ENCODE measurements at places on chromosomes 6 and 20.

GRCh38 chr6:13807696-13808095 lies 6.7 kb downstream of the MCUR1 start:
- DNase-seq: no peak

- peak; percentile 11 for DNase-seq
These were observed 37.3 kb downstream of the PYGB start for GRCh38 chr20:25285091-25285647.

DNA sequence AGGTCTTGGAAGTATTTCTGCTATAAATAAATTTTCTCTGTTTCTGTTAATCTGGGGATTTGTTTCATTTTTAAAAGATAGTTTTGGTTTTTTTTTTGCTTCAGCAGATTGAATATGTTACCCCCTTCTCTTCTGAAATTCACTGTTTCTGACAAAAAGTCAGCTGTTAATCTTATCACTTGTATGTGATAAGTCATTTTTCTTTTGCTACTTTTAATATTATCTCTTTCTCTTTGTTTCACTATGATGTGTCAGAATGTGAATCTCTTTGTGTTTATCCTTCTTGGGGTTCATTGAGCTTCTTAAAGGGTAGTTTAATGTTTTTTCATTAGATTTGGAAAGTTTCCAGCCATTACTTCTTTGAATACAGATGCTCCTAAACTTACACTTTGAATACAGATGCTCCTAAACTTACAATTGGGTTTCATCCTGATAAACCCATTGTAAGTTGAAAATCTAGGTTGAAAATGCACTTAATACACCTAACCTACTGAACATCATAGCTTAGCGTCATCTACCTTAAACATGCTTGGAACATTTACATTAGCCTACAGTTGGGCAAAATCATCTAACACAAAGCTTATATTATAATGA lies 154.2 kb upstream of the COL21A1 start:
- DNase-seq: no peak

GRCh38 chr20:57779401-57780003 lies 69.7 kb upstream of the PMEPA1 start:
- no peak for DNase-seq

DNA sequence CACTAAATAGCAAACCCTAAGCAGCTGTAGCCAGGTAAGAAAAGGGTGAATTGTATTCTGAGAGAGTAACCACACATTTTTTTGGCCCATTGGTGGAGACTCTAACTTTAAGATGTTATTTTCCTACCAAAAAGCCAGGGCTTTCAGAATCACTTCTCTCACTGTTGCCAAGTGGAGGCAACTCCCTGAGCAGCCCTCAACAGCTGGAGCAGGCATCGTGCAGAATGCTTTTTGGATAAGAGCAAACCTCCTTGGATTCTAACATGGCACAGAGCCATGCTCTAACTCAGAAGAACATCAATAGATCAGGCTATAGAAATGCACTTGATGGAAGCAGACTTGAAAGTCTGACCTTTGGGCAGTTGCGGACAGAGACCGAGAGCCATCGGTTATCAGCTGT lies 722.2 kb upstream of the CHD6 start:
- peak; percentile 34 for DNase-seq

- DNase-seq: no peak
These were observed 21.5 kb downstream of the EPM2A start for GRCh38 chr6:145713773-145714172.

GRCh38 chr20:62927128-62927705 lies 912 bp upstream of the DIDO1 start:
- peak; percentile 19 for DNase-seq

DNA sequence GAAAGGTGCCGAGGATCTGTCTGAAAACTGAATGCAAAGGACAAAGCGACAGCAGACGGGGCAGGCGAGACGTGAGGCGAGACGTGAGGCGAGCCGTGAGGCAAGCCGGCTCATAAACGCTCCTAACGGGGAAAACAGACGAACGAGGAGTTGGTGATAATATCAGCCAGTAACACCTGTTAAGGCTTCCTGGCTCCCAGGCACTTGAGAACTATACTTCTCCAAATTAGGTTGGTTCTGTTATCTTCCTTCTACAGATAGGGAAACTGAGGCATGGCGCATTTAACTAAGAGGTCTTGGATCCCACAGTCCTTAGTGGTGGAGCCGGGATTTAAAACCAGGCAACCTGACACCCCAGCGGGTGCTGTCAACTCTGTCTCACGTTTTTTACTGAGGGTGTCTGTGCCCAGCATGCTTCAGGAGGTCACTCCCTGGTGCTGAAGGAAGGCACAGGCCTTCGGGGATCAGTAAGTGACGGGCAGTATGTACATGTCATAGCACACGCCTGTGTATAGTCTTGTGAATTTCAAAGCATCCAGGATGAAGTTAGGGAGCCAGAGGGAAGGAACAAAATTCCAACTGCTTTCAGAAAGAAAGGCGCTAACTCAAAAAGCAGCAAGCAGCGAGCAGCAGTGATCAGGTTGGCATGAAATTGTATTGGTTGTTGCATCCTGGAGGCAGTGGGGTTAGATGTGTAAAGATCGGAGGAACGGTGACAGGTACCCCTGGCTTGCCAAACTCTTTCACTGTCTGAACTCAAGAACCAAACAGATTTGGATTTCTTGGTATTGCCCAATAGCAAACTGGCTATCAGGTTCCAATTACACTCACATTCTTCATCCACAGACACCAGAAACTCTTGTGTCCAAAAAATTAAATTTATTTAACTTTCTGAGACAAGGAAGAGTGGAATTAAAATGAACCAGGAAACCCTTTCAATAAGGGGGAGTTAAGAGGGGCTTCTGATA lies 318.7 kb downstream of the THBS2 start:
- DNase-seq: no peak

GRCh38 chr6:26477426-26477825 lies 19.7 kb downstream of the BTN2A1 start:
- no peak for DNase-seq

DNA sequence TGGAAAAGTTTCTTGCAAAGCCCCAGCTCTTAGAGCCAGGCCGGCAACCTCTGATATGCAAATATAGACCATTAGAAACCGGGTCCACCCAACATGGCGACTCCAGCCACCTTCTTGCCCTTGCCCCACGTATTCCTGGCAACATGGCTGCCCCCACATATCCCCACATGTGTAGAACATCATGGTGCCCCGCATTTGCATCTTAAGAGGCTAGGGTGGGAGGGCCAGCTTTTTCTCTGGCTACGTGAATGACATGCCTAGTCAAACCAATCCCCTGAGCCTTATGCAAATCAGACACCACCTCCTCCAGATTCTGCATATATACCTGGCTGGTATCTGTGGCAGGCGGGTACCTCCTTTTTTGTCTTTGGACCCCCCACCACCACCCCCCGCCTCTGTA lies 106.1 kb upstream of the PTPRT start:
- DNase-seq: no peak

DNA sequence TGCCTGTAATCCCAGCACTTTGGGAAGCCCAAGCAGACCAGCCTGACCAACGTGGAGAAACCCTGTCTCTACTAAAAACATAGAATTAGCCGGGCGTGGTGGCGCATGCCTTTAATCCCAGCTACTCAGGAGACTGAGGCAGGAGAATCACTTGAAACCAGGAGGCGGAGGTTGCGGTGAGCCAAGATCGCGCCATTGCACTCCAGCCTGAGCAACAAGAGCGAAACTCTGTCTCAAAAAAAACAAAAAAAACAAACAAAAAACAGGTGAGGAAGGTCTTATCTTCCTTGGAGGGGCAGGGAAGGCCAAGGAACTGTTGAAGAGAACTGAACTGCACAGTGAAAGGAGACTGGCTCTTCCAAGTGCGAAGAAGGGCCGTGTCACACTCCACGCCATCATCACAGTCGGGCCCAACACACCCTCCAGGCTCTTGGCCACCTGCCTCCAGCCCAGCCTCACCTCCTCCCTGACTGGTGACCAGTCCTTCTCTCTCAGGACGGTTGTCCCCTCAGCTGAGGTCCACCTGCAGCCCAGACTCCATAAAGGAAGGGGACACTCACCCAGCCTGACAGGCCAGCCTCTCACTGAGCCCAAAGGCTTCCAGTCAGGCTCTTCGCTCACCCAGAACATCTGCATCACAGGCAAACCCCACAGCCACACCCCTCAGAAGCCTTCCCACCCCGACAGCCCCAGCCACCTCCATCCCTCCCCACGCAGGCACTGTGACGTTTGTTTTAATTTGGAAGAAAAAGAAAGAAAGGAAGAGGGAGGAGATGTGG lies 4.1 kb downstream of the ZC3H12D start:
- DNase-seq: no peak

DNA sequence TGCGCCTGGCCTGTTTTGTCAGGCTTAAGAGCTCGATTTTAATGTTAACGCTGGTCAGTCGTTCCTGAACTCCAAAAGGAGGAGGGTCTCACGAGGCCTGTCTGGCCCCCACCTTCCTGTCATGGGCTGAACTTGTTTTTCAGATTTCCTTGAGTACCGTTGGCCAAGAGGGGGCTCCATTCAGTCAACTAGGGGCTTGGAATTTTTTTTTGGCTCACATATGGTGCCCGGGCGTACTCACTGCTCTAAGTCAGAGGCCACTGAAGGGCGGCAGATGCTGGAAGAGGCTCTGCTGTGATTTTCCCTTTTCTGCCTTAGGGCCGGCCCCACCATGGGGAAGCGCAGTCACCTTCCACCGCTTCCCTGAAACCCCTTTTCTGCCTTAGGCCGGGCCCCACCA lies 6.9 kb upstream of the BIRC7 start:
- no peak for DNase-seq

GRCh38 chr20:63173552-63174191 lies 42.3 kb downstream of the YTHDF1 start:
- no peak for DNase-seq

DNA sequence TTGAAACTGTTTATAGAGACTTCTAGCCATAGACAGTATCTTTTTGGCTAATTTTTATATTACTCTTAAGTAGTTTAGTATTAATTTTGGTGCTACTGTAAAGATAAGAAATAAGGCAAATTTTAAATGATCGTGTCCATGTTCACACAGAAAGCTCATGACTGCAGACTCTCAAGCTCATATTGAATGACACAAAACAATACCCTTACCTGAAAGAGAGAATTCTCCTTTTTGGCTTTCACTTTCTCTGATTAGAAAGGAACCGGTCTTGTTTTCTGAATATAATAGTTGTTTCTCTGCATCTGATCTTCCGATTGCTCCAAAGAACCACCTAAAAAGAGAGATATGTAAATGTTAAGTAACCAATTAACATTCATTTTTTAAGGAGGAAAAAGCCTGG lies 57.0 kb downstream of the FRK start:
- no peak for DNase-seq

- DNase-seq: no peak
These were observed 32.6 kb downstream of the SERPINB1 start for GRCh38 chr6:2809015-2809414.

GRCh38 chr6:142698751-142699150 lies 246.2 kb downstream of the HIVEP2 start:
- no peak for DNase-seq

- DNase-seq: no peak
These were observed 216.9 kb upstream of the SMLR1 start for GRCh38 chr6:130610303-130610702.

- DNase-seq: peak; percentile 83
These were observed 37.2 kb downstream of the SCML4 start for GRCh38 chr6:107786709-107787588.

GRCh38 chr6:126803769-126804168 lies 314.7 kb upstream of the RSPO3 start:
- DNase-seq: no peak

GRCh38 chr6:51648236-51648635 lies 439.2 kb downstream of the PKHD1 start:
- DNase-seq: no peak

DNA sequence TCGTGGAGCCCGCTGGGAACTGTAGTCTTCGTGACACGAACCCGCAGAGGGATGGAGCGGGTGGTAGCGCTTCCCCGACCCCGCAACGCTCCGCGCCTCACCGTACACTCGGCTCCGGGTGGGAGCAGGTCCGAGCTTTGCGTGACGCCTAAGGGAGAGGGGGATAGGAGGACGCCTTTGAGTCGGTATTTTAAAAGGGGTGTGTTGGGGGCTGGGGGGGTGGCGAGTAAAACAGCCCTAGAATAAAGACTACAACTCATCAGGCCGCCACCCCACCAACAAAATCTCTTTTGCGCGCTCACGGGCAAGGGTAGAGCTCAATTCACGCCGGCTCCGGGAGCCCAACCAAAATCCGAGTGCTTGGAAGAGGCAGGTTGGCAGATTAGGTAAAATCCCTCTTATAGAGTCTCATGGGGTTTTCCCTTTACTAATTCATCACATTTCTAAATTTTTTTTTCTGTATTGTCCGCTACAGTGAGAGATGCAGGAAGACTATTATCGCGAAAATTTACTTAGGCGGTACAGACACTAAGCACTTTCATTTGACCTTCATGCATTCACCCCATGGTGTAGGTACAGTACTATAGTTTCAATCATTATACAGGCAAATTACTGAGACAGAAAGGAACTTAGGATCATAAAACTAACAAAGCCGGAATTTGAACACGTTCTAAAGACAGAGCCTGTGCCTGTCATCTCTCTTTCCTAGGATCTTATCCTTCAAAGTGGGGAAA lies 706 bp upstream of the SNX14 start:
- DNase-seq: no peak

DNA sequence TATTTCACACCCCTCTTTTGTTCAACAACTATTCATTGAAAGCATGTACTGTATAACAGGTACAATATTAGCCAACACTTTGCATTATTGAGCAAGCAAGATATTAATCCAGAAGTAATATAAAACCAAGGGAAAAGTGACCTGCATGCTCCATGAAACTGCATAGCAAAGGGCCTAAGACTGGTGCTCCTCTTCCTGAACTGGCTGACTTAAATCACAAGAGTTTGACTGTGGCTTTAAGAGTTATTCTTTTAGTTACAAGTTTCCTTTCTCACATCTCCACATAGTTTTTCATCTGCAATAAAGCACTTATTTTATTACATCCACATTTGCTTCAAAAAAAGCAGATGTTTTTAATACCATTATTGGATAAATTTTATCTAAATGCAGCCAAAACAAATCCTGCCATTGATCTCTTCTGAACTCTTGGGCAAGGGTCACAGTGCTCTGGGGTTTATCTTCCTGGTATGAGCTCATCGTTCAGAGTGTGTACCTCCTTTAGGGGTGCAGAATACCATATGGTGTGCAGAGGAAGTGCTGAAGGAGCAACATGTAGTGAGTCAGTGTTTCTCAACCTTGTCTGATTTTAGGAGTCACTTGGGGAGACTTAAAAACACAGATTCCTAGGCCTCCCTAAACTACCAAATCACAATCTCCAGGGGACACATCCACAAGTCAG lies 1225.9 kb upstream of the MAP3K7 start:
- DNase-seq: peak; percentile 65

- no peak for DNase-seq
These were observed 272.2 kb downstream of the CDC5L start for GRCh38 chr6:44659726-44660125.
